ENCODE measurements at places on chromosomes 11 and 22. TPM values are rescaled to one million over a fixed set of nuclear protein-coding genes. Genes with fewer than 3 reads are reported as not detected.

DNA sequence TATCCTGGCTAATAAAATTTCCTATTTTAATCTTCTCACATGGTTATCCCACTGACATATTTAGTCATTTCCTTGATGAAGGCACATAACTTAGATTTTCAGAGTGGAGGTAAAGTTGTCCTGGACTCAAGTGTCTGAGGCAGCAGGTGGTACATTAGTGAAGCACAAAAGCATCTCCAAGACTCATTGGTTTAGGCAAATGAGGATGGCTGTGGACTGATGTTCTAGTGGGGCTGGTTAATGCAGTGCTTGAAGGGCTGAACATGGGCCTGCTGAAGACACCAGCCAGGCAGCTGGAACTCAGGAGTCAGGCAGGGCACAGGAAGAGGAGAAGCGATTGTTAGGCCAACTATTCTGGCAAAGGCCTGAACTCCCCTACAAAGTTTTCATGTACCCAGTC lies 76.3 kb upstream of the SESN3 start:
- DNase-seq: no peak

The LARGE1 gene
- total RNA-seq: 75.6 TPM

The FAM83F gene
- 13.5 TPM for total RNA-seq

DNA sequence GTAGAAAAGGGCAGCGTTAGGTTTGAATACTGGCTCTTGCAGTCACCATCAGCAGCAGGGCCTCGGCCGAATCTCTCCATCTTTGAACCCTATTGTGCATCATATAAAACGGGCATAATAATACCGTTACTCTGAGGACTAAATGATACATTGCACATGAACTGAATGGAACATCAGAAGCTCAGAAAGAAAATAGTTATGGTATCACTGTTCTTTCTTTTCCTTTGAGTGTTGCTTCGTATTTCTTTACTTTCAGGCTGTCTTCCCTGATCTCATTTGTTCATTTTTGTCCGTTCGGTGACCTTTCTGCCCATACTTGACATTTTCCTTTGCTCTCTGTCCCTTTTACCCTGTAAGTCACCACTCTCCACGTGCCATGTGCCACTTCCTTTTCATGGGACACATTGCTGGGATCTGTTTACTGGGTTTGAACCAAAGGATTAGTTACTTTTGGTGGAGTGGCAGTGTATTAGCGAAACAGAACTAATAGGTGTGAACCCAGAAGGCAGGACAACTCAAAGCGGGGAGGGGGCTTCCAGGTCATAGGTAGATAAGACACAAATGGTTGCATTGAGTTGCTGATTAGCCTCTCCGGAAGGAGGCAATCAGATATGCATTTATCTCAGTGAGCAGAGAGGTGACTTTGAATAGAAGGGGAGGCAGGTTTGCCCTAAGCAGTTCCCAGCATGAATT lies 717 bp upstream of the ZNF202 start:
- DNase-seq: peak; percentile 64

DNA sequence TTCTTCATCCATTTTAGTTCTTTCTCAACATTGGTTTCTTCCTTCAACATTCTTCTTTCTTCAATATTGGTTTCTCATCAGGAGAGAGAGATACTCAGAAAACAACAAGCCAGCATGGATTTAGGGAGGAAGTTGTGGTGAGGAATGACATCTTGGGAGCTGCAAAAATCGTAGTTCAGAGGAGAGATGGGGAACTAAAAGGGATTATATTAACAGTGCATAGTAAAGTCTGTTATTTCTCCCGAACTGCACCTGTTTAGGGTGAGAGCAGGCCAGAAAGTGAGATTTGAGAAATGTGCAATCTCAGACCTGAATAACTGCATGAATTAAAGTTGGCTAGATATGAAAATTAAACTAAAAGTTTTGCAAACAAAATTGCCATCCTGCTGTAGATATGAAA lies 94.5 kb downstream of the CASP12 start:
- DNase-seq: no peak

DNA sequence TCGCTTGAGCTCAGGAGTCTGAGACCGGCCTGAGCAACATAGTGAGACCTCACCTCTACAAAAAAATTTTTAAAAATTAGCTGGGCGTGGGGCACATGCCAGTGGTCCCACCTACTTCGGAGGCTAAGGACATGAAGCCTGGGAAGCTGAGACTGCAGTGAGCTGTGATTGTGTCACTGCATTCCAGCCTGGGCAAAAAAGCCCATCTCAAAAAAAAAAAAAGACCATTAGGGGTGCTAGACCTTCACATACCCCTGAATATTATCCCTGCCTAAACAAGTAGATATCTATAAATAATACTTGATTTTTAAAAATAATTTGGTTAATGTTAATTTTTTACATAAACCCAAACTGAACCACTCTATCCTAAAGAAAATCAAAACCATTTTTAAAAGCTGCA lies 24.2 kb downstream of the NUP98 start:
- DNase-seq: no peak

DNA sequence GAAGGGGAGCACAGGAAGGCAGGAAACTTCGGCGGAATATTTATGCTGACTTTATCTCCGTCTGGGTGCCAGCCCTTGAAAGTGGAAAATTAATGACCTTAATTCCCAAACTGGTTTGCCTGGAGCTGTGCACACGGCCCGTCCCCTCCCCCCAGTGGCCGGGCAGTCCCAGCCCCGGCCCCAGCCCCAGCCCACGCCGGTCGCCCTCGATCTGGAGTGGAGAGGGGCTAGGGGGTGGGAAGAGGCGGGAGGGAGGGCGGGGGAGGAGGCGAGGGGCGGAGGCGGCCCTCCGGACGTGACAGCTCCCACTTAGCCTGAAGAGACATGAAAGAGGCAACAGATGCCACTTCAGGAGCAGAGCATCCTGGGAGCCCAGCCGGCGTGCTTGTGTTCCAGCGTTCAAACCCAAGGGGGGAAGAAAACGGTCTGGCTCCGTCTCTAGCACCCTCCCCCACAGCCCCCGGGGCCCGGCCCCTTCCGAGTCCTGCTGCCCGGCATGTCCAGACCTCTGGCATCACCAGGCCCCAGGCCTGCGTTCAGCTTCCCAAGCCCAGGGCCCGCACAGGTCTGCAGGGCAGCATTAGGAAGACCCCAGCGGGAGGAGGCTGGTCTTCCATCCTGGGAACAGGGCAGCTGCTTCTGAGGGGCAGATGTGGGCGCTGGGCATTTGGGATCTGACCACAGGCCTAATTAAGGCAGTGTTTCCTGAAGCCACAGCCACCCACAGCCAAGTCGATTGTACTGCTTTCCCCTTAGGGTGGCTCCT lies 20.0 kb upstream of the LMO1 start:
- peak; percentile 69 for DNase-seq

- DNase-seq: no peak
Measured at GRCh38 chr11:112368381-112368780, 107.7 kb upstream of the PLET1 start.

- DNase-seq: no peak
Measured at GRCh38 chr22:48647606-48648515, 1179.8 kb downstream of the BRD1 start.

DNA sequence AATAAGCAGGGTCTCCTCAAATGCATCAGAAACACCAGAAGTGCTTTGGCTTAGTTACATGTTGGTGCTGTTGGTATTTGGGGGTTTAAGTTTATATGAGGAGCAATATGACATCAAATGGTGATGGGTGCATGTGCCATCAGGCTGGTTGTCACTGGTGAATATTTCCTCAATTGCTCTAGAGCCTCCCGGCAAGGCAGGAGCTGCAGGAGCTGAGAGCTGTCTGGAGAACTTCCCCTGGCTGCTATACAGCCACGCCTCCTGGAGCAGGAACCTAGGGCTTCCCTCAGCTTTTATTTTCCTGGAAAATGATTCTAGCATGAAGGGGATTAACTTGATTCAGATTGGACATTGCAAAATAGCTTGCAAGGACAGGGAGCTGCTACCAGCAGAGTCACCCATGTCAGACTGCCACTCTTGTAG lies 15.8 kb downstream of the IGLL5 start:
- DNase-seq: no peak

The KRTAP5-8 gene
- total RNA-seq: not detected

- DNase-seq: peak; percentile 51
Measured at GRCh38 chr11:25970726-25971508, 361.0 kb upstream of the ANO3 start.

The PRR33 gene
- not detected for total RNA-seq

The GPR83 gene
- total RNA-seq: 0.17 TPM

- no peak for DNase-seq
Measured at GRCh38 chr22:44925465-44926123, 84.2 kb downstream of the PHF21B start.

GRCh38 chr11:111399187-111400031 lies 20.3 kb upstream of the POU2AF1 start:
- no peak for DNase-seq

DNA sequence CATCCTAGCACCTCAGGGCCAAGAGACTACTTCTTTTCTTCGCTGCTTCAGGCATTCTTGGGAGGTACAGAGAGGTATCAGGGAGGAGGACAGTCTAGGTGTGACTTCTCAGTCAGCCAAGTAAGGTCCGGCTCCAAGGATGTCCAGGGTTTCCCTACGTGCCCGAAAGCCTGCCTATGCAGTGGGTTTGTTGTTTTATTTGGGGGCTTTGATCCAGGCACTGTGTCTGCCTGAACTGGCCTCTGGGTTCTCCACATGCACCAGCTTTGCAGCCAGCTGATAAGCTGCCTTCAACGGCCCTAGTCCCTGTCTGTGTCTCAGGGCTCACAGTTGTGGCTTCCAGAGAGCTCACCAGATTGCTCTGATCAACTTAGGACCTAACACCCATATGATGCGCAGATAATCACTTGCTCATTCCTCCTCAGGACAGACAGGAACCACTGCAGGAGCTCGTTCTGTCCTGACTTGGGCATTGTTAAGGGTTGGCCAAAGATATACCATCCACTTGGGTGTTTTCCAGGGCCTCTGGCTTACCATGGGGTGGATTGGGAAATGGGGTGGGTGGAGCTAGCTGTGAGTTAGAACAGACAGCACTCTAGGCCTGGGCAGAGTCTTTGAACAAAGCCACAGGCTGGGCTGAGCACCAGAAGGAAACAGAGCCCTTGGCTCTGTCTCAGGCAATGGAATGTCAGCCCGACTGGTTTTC lies 45.5 kb upstream of the CRYBB3 start:
- DNase-seq: peak; percentile 54

DNA sequence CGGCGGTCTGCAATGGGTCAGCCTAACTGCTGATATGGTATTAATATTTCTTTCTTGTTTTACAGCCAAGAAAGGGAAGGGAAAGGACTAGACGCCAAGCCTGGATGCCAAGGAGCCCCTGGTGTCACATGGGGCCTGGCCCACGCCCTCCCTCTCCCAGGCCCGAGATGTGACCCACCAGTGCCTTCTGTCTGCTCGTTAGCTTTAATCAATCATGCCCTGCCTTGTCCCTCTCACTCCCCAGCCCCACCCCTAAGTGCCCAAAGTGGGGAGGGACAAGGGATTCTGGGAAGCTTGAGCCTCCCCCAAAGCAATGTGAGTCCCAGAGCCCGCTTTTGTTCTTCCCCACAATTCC lies 1.9 kb downstream of the MDK start:
- no peak for DNase-seq

The PIH1D2 gene
- 0.16 TPM for total RNA-seq

GRCh38 chr11:82229341-82229740 lies 504.3 kb downstream of the FAM181B start:
- DNase-seq: peak; percentile 71

- DNase-seq: no peak
Measured at GRCh38 chr11:96482193-96482592, 92.4 kb downstream of the JRKL start.

The PARVB gene
- total RNA-seq: 15.5 TPM

The TBX1 gene
- total RNA-seq: 0.23 TPM

The SH3BP1 gene
- total RNA-seq: 46.7 TPM

GRCh38 chr11:128294671-128295050 lies 292.7 kb downstream of the ETS1 start:
- no peak for DNase-seq

GRCh38 chr22:19914201-19914943 lies 27.2 kb upstream of the COMT start:
- DNase-seq: no peak

- DNase-seq: peak; percentile 76
Measured at GRCh38 chr22:37971475-37972434, 12.6 kb downstream of the SOX10 start.

The MRGPRX3 gene
- not detected for total RNA-seq

The OR51E2 gene
- not detected for total RNA-seq

- peak; percentile 51 for DNase-seq
Measured at GRCh38 chr11:818396-819128, at the start of gene PNPLA2. TSS of gene PNPLA2 (plus strand) at chr11:818914. CDS start at chr11:819719, 805 bp downstream.

- no peak for DNase-seq
Measured at GRCh38 chr11:107623183-107623582, 32.2 kb downstream of the ELMOD1 start.

- no peak for DNase-seq
Measured at GRCh38 chr22:33722816-33723215, 197.5 kb downstream of the LARGE1 start.

The SCUBE2 gene
- total RNA-seq: not detected

The RIC3 gene
- total RNA-seq: 17.8 TPM

DNA sequence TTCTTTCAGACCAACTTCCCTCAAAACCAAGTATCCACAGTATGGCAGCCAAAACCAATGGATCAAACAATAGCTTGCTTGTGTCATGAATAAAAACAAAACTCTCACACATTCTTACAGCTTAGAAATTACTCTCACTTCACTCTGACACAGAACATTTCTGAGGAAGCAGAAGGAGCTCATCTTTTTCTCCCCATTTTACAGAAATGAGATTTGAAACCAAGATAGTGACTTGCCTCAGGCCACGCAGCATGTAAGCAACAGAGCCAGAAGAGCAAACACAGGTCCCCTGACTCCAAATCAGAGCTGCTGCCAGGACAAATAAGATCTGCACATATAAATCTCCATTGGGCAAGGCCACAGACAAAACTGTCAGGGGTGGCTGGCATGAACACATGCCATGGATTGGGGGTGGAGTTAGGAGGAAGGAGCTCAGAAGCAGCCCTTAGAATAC lies 64.8 kb downstream of the RAB30 start:
- no peak for DNase-seq

DNA sequence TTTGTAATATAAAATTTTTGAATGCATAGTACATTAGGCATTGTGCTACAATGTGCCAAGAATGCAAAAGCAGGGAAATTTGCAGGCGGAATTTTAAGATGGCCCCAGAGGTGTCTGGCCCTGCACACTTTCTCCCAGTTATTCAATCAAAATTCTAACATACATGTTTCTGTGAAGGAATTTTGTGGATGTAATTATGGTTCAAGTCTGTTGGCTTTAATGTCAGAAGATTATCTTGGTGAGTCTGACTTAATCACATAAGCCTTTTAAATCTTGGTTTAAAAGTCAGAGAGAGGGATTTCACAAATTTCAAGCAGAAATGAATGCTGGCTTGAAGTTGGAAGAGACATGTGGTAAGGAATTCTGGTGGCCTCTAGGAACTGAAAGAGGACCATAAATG lies 423.4 kb upstream of the CCDC179 start:
- no peak for DNase-seq

The AGBL2 gene
- 5.6 TPM for total RNA-seq

DNA sequence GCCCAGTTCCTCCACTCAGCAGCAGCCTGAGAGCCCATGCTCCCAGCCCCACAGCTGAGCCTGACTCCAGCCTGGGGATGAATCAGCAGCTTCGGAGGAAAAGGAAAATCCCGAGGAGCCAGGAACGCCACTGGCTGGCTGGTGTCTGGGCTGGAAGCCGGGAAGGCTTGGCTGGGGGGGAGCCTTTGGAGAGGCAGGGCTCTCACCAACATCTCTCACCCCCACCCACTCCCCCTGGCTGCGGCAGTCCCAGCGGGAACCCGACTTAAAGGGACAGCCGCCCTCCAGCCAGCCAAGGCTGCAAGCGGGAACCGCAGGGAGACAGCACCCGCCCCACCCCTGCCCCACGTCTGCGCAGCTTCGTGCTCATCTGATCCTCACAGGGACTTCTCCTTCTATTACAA lies 28.4 kb downstream of the KIAA0930 start:
- DNase-seq: peak; percentile 63

- DNase-seq: peak; percentile 37
Measured at GRCh38 chr11:108122166-108122628, 830 bp downstream of the ACAT1 start.
